ENCODE measurements at places on chromosomes 6 and 20.

DNA sequence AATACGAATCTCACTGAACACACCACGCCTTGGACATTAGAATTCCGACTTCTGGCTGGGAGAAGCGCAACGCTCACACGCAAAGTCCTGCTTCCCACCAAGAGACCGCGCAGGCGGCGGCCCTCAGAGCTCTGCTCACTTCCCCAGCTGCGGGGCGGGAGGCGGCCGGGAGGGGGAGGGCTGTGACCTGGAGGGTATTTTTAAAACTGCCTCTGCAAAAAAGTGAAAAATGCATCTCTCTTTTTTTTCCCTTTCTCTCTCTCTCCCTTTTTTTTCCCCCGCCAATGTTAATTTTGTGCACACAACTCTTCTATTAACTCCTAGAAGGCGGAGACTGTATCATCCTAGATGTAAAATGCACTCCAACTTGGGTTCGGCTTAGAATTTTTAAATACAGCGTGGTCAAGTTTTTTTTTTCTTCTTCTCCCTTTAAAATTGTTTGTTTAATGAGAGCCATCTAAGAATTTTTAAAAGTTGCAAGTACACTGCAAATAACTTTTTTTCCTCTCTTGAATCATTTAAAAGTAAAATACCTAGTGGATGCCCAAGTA is 66.4 kb downstream of the STX11 start:
- peak; percentile 64 for DNase-seq

DNA sequence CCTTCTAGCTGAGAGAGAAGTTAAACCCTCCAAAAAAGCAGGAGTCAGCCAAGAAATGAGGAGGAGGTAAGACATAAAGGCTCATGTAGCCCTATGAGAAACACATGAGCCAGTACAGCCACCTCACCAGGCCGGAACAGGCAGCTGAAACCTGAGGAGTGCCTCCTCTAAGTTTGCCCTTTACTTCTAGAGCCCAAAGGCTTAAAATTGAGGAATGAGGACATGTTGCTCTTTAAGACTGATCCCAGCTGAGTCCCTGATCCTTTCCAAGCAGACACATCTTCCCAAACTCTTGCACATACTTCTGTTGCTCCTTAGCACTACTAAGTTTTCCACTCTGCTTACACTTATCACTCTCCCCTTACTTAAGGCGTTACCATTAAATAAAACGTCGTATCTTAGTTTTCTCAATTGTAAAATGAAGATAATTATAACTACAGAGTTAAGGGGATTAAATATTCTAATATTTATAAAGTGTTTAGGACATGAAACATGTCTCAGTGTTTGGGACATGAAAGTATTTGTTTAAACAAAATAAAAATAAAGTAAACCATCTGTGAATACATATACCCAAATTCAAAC is 124.0 kb downstream of the OGFRL1 start:
- no peak for DNase-seq

- DNase-seq: no peak
Observed at GRCh38 chr6:4939241-4939640, 64.6 kb downstream of the RPP40 start.

DNA sequence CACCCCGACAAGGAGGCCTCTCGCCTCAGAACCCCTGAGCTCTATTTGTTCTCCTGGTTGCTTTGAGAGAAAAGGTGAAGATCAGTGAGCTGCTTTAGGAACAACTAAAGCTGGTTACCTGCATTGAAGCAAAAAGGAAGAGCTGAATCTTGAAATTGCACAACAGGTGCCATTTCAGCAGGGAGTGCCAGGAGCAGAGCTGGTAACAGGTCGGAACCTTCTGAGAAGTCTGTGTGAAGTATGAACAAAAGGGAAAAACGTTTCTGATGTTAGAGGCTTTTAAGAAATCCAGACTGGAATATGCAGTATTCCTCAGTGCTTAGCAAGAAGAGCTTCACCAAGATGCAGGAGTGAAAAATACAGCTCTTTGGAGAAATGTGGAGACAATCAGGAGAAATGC is 164.0 kb downstream of the TMEM242 start:
- no peak for DNase-seq

DNA sequence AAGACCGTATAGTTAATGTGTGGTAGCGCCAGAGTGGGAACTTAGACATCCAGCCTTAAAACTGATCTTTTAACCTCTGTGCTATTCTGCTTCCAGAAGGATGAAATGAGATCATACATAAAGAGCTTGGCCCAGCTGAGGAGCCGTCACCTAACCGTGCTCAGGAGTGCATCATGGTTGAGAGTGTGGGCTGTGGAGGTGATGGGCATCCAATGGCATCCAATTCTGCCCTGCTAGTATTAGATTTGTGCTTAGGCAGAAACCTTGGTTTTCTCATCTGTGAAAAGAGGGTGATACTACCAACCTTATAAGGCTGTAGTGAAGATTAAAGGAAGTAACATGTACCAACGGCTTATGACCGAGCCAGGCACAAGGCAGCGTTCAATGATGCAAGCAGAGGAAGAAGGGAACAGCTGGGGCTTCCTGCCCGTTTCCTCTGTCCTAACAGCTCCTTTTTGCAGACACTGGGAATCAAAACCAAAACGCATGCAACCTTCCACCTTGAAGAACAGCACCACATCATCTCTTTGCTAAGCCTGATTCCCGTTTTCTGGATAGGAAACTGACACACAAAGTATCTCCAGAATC is 1.3 kb downstream of the SLC22A16 start:
- DNase-seq: no peak

DNA sequence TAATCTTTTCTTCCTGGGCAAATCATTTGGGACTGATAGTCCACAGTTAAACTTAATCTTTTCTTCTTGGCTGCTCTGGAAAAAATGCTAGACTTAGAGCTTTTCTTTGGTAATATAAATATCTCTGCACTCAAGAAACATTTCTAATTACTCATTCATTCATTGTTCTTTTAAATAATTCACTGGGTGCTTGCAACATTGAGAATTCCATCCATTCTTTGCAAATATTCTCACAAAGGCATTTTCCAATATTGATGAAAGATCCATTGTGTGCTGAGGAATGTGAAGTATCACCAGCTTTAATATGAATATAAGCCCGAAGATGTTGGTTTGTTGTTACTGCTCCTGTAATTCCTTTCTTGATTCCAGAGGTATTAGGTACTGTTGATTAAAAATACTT is 38.4 kb downstream of the AKAP7 start:
- DNase-seq: no peak

DNA sequence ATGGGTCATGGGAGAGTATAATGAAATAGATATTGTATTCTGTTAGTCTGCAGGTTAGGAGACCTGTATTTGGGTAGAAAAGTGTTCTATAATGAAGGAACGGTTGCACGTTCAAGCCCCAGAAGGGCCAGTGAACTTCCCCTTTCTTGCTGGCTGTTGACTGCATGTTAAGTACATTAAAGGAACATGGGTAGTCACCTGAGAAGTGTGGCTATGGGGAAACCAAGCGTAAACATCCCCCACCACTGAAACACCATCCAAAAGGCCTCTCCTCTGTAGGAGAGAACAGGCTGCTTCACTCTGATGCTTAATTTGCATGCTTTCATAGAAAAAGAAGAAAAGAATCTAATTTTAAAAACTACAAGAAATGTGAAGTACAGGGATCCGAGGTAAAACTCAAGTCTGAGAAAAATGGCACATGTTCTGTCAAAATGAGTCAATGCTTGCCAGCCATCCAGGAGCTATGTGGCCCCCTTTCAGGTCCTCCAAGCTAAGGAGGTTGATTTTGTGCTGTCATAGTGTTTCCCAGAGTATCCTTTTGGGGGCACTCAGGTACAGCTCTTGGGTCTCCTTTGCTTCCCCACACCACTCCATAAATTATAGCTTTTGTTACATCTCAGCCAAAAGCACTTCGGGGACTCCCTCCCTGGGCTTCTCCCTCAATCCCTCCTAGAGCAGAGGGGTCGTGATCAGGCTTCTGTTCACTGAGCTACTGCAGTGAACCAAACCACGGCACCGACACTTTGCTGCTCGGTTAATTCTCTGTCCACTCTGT is 283.7 kb upstream of the AGPAT4 start:
- no peak for DNase-seq

- no peak for DNase-seq
Observed at GRCh38 chr6:64185621-64186020, 550.0 kb downstream of the PHF3 start.

DNA sequence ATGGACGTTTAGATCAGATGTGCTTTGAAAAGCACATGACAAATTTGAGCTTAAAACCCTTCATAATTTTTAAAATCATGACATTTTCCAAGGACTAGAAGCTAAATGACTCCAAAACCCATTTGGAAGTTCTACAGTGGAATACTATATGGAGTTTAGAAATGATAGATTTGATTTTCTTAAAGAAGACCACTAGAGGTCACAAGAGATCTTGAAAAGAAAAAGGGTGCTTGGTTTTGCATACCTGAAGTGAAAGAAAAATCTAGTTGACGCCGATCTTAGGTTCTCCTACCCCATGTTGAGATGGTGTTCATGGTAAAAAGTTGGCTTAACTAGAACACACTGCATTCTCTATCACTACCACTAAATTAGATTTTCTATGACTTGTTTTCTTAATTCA is 31.5 kb downstream of the CFAP61 start:
- DNase-seq: no peak

DNA sequence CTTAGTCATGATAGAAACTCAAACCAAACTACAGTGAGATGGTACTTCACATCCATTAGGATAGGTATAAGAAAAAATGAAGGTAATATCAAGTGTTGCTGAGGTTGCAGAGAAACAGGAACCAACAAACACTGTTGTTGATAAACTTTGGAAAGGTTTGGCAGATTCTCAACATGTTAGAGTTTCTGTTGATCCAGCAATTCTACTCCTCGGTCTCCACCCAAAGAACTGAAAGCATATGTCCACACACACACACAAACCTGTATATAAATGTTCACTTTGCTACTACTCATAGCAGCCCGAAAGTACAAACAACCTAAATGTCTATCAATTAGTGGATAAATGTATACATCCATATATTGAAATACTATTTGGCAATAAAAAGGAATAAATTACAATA is 128.3 kb upstream of the CARMIL1 start:
- DNase-seq: no peak

- DNase-seq: no peak
Observed at GRCh38 chr6:47047479-47048407, 5.6 kb upstream of the ADGRF1 start.

GRCh38 chr6:23308166-23308565 is 738.8 kb downstream of the HDGFL1 start:
- DNase-seq: no peak

- peak; percentile 27 for DNase-seq
Observed at GRCh38 chr20:1803061-1803931, 91.9 kb upstream of the SIRPA start.

- DNase-seq: no peak
Observed at GRCh38 chr6:11282245-11282644, 49.8 kb upstream of the NEDD9 start.

DNA sequence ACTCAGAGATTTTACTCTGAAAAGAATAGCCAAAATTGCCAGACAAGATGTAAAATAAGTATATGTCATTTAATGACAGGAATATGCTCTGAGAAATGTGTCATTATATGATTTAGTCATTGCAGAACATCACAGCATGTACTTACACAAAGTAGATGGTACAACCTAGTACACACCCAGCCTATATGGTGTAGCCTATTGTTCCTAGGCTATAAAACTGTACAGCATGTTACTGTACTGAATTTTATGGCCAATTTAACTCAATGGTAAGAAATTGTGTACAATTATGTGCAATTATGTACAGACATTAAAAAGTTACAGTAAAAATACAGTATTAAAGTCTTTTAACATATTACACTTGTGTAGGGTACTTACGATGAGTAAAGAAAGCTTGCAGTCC is 311.9 kb upstream of the EPHA7 start:
- no peak for DNase-seq

DNA sequence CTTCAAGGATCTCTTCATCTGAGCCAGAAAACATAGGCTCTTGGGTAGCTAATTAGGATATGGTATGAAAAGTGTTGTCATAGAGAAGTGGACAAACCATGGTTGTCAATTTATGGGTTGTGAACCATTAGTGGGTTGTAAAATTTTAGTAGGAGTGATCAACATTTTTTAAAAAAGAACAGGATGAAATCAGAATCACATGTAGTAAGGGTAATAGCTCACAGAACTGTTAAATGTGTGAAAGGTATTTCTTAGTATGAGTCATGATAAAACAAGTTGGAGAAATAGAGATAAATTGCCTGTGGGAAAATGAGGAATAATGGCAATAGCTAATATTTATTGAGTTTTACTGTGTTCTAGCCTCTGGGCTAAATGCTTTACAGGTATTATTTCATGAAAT is 113.4 kb downstream of the MAP3K4 start:
- no peak for DNase-seq

DNA sequence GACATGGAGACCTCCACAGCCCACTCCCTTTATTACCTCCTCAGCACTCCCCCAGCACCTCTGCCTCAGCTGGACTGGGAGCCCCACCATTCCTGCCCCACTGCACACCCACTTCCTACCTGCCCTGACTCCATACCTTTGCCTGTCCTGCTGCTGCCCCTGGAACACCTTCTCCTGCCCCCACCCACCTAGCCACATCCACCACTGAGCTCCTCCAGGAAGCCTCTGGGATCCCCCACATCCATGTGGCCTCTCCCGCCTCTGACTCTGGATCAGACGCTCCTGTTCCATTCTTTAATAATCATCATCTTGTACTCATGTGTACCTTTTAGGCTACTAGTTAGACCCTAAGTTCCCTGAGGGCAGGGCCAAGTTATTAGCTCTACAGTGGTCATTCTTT is 2.2 kb upstream of the SDCBP2 start:
- DNase-seq: no peak

GRCh38 chr20:37407019-37407566 is 61.2 kb downstream of the SRC start:
- DNase-seq: no peak

DNA sequence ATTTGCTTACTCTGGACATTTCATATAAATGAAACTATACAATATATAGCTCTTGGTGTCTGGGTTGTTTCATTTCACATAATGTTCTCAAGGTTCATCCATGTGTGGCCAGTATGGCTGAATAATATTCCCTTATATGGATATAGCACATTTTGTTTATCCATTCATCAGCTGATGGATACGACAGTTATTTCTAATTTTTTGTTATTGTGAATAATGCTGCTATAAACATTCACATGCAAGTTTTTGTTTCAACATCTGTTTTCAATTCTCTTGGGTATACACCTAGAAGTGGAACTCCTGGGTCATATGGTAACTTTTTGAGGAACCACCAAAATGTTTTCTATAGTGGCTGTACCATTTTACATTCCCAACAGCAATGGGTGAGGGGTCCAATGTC is 101.1 kb downstream of the CDK19 start:
- no peak for DNase-seq

- DNase-seq: no peak
Observed at GRCh38 chr20:38982291-38982690, 20.1 kb downstream of the DHX35 start.

DNA sequence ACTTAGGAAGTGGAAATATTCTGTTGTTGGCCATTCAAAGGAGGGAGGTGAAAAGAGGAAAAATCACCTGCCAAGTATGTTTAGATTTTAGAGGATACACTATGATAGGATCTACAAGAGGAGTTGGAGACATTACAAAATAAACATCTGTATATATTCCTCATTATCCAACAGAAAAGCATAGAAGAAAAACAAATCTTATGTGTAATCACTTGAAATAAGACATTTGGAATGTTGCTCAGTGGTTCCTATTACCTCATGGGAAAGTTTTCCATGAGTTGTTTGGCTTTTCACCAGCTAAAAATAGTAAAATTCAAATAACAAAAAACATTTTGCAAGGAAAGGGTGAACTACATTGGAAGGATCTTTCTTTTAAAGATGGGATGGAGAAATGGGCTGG is 76.7 kb upstream of the CARMIL1 start:
- DNase-seq: no peak
